ENCODE measurements at places on chromosomes 6 and 20. TPM values are rescaled to one million over a fixed set of nuclear protein-coding genes. Genes with fewer than 3 reads are reported as not detected.
A peak's percentile ranks its signal among the peaks of the same experiment; 100 is the strongest.

- no peak for DNase-seq
These were observed 130.6 kb downstream of the TBX18 start for GRCh38 chr6:84633771-84634170.

- DNase-seq: no peak
These were observed 43.3 kb upstream of the MRPS10 start for GRCh38 chr6:42260972-42261371.

- no peak for DNase-seq
These were observed 101.0 kb upstream of the DTNBP1 start for GRCh38 chr6:15763837-15764236.

DNA sequence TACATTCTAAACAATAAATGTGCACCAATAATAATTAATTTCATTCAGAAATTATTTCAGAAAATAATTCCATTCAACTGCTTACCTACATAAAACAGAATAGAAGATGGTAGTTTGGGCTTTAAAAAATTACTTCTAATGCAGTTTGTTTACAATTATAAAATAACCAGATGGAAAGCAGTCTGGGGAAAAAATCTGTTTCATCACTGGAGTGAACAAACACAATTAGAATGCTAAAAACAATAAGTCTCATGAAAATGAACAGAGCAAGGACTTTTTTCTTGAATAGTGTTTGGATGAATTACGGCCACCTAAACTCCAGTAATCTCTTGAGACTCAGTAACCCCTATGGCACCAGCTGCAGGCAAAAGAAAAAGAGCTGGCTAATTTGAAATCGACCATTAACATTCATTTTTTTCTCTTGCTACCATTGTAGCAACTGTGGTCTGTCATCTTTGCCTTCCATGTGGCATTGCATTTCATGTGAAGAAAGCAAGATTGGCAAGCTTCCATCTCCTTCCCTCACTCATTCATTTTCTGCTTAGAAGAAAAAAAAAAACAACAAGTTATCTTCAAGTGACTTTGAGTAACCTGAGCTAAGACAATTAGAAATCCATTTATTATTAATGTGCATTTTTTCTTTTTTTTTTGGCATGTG lies 88.4 kb upstream of the CEP85L start:
- no peak for DNase-seq

GRCh38 chr20:59603781-59604541 lies at the start of gene PHACTR3:
Gene PHACTR3 (plus strand): TSS chr20:59604540. CDS start chr20:59605015, 475 bp downstream.
- DNase-seq: no peak

GRCh38 chr6:124881898-124882578 lies 80.2 kb upstream of the RNF217 start:
- DNase-seq: no peak

DNA sequence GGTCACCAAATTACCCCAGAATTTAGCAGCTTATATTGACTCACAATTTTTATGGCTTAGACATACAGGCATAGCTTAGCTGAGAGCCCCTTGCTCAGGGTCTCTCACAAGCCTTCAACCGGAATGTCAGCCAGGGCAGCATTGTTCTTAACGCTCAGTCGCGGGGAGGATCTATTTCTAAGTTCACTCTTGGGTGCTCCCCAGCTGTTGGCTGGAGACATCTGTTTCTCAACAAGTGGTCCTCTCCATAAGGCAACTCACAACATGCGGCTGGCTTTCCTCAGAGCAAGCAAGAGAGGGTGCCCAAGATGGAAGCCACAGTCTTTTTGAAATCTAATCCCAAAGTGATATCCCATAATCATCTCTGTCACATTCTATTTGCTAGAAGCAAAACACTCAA lies 46.6 kb downstream of the SLX4IP start:
- no peak for DNase-seq

DNA sequence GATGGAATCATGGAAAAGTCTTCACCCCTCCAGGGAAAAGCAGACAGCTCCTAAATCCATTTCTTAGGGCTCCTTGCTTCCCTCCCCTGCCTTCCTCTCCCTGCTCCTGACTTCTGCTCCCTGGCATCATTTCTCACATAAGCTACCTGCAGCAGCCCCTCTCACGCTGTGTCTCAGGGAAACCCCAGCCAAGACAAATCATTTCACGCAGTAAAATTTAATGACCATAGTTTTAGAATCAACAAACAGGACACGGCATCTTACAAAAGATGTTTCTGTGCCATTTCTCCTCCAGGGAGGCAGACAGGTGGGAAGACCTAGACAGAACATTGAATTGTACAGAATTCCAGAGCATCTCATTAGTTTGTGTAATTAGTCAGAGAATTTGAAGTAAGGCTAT lies 16.5 kb upstream of the FOXQ1 start:
- DNase-seq: no peak

DNA sequence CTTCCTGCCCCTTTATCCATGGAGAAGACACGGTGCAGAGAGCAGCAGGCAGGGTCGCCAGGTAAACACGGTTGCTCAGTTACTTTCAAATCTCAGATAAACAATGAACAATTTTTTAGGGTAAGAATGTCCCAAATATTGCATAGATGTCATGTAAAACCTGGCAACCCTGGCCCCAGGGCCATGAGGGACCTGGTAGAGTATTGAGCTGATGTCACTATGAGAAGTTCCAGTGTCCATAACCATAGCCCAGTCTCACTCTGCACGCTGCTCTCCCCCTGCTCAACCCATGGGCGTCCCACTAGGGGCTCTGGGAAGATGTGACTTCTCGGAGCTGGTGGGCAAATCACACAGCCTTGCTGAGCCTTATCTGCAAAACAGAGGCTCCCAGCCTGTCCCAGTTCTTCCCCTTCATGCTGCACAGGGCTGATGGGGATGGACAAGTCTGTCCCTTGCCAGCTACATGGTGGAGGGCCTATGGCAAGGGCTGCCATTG lies 71.3 kb upstream of the TOP1 start:
- no peak for DNase-seq

DNA sequence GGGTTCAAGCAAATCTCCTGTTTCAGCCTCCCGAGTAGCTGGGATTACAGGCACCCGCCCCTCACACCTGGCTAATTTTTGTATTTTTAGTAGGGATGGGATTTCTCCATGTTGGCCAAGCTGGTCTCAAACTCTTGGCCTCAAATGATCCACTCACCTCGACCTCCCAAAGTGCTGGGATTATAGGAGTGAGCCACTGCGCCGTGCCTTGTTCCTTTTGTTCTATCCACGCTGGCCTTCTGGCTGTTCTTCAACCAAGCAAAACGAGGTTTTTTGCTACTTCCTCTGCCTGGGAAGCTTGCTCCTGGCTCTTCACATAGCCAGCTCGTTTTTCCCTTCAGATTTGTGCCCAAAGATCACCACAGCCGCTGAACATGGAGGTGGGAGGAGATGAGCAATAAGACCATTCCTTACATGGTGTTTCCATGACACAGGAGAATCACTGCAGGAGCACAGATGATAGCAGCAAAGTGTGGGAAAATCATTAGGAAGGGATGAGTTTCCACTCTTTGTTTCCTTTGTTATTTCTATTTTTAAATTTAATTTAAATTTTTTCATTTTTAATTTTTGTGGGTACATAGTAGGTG lies 201.0 kb upstream of the ZNF217 start:
- no peak for DNase-seq

- peak; percentile 78 for DNase-seq
These were observed 796 bp upstream of the RREB1 start for GRCh38 chr6:7106752-7107577.

DNA sequence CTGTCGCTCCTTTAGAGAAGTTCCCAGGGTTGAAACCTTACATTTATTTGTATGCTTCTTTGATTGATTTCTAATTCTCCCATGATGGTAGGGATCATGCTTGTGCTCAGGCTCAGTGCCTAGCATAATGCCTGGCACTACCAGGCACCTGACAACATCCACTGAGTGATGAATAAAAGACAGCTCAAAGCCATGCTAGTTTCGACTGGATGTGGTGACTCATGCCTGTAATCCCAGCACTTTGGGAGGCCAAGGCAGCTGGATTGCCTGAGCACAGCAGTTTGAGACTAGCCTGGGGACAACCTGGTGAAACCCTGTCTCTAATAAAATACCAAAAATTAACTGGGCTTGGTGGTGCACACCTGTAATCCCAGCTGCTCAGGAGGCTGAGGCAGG lies 11.6 kb upstream of the CD164 start:
- DNase-seq: no peak

- DNase-seq: no peak
These were observed 862.7 kb upstream of the FLRT3 start for GRCh38 chr20:15200147-15200565.

GRCh38 chr20:21520702-21521595 lies 7.1 kb upstream of the NKX2-2 start:
- no peak for DNase-seq

- no peak for DNase-seq
These were observed 53.8 kb downstream of the RRBP1 start for GRCh38 chr20:17628101-17628841.

DNA sequence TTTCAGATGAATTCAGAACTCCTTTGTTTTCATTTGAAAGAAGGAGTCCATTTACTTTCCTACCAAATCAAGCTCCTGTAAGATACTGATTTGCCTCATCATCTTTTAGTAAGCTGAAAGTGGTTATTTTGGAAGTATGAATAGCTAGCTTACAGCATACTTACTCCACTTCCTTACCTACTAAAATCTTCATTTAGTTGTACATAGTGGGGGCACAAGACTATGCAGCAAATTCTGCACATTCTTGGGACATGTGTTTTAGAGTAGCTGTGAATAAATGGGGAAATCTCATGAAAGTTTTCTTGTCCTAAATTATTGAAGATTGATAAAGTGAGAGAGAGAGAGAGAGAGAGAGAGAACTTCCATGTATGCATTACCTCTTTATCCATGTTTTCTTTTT lies 256.3 kb downstream of the OGFRL1 start:
- no peak for DNase-seq

DNA sequence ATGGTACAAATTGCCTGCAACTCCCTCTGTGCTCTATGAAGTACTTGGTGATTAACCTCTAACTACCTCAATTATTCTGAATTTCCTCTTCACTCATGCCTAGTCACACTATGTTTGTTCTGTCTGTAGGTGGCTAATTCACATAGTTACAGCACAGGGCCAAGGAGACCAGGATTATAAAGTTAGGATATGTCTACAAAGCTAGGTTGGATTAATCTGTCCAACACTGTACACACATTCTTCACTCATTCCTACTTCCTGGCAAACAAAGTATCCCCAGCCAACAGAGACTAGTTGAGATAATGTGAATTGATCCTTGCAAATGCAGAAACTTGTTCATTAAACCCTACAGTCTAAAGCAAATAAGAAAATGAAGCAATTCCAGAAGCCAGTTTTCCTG lies 269.8 kb downstream of the HACE1 start:
- no peak for DNase-seq

GRCh38 chr6:155171747-155172449 lies 91.9 kb upstream of the CLDN20 start:
- no peak for DNase-seq

GRCh38 chr6:160379466-160379865 lies 31.3 kb downstream of the SLC22A3 start:
- DNase-seq: no peak

Gene SRMS
- not detected for total RNA-seq

Gene PCK1
- total RNA-seq: 0.48 TPM

Gene CTSZ
- 157 TPM for total RNA-seq

Gene PRDM1
- total RNA-seq: 2.0 TPM

Gene APOM
- 1.4 TPM for total RNA-seq

Gene MAS1L
- total RNA-seq: not detected

Gene CPXM1
- total RNA-seq: 0.19 TPM

Gene RIPOR3
- 3.4 TPM for total RNA-seq

Measured in cardiac septum (tissue), 1 donor.